ENCODE measurements at places on chromosomes 11 and 22.

- no peak overlapping the region for H3K4me3 ChIP-seq
- no peak for DNase-seq
- H3K27me3 ChIP-seq, result no peaks in the 10 kb centered on the region
- H3K36me3 ChIP-seq, result no peaks in the 10 kb centered on the region
- no peak overlapping the region for H3K27ac ChIP-seq
Observed at GRCh38 chr11:130043575-130043974, 26.1 kb upstream of the APLP2 start.

- no peaks in the 10 kb centered on the region for H3K27me3 ChIP-seq
- DNase-seq, result peak; percentile 45
- H3K4me1 ChIP-seq, result peaks cover 46% of the 10 kb centered on the region
- H3K36me3 ChIP-seq, result peaks cover 5% of the 10 kb centered on the region
- peak within 1 kb of the TSS; percentile 97 for H3K4me3 ChIP-seq
- H3K27ac ChIP-seq, result peak within 1 kb of the TSS; percentile 94
Observed at GRCh38 chr22:20131597-20131858, at the start of gene ZDHHC8. Gene ZDHHC8 (plus strand): TSS chr22:20131804. CDS start chr22:20131948, 144 bp downstream.

DNA sequence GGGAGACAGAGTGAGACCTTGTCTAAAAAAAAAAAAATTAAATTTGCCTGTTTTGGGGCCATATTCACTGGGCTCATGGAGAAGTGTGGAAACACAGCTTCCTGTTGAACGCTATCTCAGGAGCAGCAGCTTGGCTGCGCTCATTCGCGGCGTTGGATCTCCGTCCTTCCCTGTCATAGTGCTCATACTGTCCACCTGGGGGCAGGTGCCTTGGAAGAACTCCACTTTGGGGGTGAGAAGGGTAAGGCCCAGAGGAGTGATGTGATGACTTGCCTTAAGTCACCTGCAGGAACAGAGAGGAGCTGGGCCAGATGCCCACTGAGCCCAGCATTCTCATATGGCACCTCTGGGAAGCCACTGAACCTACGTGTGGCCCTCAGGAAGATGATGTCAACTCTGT, 82.8 kb downstream of the CABIN1 start:
- H3K36me3 ChIP-seq, result peaks cover 71% of the 10 kb centered on the region
- H3K27me3 ChIP-seq, result no peaks in the 10 kb centered on the region
- H3K4me3 ChIP-seq, result no peak overlapping the region

DNA sequence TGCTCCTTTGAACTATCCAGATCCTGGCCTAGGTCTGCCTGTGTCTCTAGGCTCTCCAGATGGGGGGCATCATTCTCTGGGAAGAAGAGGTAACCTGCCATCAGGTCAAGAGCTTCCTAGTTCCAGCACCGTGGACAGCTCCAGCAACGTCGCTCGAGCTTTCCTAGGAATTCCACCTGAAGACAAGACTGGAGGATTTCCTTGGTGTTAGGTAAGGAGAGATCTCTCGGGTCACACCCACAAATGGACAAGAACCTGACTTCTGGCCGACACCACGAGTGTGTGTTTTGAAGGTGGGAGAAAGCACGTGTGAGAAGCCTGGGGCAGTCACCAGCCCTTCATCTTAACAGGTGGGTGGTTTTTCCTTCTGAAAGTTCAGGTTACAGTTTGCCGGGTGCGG, 1.2 kb downstream of the PRG3 start:
- no peaks in the 10 kb centered on the region for H3K27me3 ChIP-seq
- DNase-seq, result peak; percentile 43
- no peak overlapping the region for H3K27ac ChIP-seq
- H3K4me3 ChIP-seq, result no peak overlapping the region

DNA sequence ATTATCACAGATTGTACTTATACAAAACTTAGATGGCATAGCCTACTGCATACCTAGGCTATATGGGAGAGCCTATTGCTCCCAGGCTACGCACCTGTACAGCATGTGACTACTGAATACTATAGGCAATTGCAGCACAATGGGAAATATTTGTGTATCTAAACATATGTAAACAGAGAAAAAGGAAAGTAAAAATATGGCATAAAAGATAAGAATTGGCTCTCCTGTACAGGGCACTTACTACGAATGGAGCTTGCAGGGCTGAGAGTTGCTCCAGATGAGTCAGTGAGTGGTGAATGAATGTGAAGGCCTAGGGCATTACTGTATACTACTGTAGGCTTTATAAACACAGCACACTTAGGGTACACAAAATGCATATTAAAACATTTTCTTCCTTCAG, 13.2 kb downstream of the APOL6 start:
- peaks cover 9% of the 10 kb centered on the region for H3K36me3 ChIP-seq
- H3K4me1 ChIP-seq, result peaks cover 19% of the 10 kb centered on the region
- DNase-seq, result no peak
- no peaks in the 10 kb centered on the region for H3K27me3 ChIP-seq
- H3K4me3 ChIP-seq, result no peak overlapping the region
- peak overlapping the region; percentile 91 for H3K27ac ChIP-seq

GRCh38 chr11:73296501-73297230, 11.4 kb upstream of the ARHGEF17 start:
- no peaks in the 10 kb centered on the region for H3K36me3 ChIP-seq
- no peak for DNase-seq
- H3K4me1 ChIP-seq, result no peaks in the 10 kb centered on the region
- H3K4me3 ChIP-seq, result no peak overlapping the region

- peak overlapping the region; percentile 88 for H3K27ac ChIP-seq
- no peaks in the 10 kb centered on the region for H3K27me3 ChIP-seq
- H3K4me1 ChIP-seq, result peaks cover 15% of the 10 kb centered on the region
- H3K4me3 ChIP-seq, result no peak overlapping the region
- DNase-seq, result peak; percentile 17
- no peaks in the 10 kb centered on the region for H3K36me3 ChIP-seq
Observed at GRCh38 chr11:73787051-73787642, 527 bp upstream of the MRPL48 start.

DNA sequence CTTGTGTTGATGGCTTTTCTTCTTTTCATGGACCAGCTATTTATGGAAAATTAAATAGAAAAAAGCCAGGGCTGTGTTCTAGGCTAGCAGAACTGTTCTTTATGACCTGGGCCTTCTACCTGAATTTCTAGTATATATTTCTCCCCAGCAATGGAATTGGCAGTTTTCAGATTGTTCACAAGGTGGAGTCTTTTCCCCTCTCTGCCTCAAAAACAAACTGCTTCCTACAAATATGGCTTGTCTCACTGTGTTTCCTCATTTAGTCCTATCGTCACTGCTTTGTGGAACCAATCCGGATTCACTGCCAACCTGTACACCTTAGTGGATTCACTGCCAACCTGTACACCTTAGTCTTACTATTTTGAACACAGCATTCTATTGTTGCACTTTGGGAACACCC, 5.0 kb upstream of the APOL5 start:
- no peaks in the 10 kb centered on the region for H3K27me3 ChIP-seq
- H3K4me1 ChIP-seq, result no peaks in the 10 kb centered on the region
- DNase-seq, result no peak
- H3K36me3 ChIP-seq, result no peaks in the 10 kb centered on the region
- H3K4me3 ChIP-seq, result no peak overlapping the region

DNA sequence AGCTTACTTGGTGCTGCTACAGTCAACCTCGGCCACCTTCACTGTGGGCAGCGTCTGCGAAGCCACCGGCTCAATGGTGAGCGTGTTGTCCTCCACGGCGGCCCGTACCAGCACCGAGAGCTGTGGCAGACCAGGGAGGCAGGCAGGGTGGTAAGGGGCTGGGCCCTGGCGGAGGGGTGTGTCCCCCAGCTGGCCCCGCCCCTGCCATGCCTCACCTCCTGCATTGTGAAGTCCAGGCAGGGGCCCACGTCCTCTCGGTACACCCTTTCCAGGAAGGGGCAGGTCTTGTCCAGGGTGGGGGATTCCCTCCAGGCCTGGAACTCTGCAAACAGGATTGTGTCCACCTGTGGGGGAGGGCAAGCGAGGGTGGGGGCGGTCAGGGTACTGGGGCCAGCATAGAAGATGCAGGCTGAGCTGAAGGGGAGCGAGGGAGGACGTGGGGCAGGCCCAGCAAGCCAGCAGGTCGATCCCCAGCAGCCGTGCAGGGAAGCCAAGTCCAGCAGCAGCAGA, 12.8 kb downstream of the RAB3IL1 start:
- DNase-seq, result peak; percentile 56
- no peak overlapping the region for H3K27ac ChIP-seq
- H3K4me1 ChIP-seq, result peaks cover 14% of the 10 kb centered on the region
- H3K36me3 ChIP-seq, result peaks cover 8% of the 10 kb centered on the region

GRCh38 chr11:28284196-28284595, 176.0 kb downstream of the METTL15 start:
- H3K4me3 ChIP-seq, result no peak overlapping the region
- DNase-seq, result no peak
- no peaks in the 10 kb centered on the region for H3K4me1 ChIP-seq
- H3K36me3 ChIP-seq, result no peaks in the 10 kb centered on the region
- no peaks in the 10 kb centered on the region for H3K27me3 ChIP-seq
- H3K27ac ChIP-seq, result no peak overlapping the region

- H3K27ac ChIP-seq, result no peak overlapping the region
- no peaks in the 10 kb centered on the region for H3K27me3 ChIP-seq
- H3K4me1 ChIP-seq, result no peaks in the 10 kb centered on the region
- H3K36me3 ChIP-seq, result no peaks in the 10 kb centered on the region
Observed at GRCh38 chr22:23754980-23755636, 883 bp upstream of the VPREB3 start.

DNA sequence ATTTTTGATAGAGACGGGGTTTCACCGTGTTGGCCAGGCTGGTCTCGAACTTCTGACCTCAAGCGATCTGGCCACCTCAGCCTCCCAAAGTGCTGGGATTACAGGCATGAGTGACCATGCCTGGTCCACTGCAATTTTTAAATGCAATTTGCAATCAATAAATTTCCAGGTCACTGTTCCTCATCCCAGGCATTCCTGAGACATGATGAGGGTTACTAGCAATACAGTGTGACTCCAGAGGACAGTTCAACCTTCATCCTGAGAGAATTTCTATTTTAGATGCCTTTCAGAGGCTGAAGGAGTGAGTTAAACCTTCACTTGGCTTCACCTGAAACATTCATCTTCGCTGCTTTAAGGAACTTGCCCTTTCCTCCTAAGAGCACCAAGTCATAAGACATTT, 9.7 kb upstream of the UBASH3B start:
- H3K4me3 ChIP-seq, result no peak overlapping the region
- no peaks in the 10 kb centered on the region for H3K4me1 ChIP-seq
- H3K27me3 ChIP-seq, result no peaks in the 10 kb centered on the region
- DNase-seq, result no peak

DNA sequence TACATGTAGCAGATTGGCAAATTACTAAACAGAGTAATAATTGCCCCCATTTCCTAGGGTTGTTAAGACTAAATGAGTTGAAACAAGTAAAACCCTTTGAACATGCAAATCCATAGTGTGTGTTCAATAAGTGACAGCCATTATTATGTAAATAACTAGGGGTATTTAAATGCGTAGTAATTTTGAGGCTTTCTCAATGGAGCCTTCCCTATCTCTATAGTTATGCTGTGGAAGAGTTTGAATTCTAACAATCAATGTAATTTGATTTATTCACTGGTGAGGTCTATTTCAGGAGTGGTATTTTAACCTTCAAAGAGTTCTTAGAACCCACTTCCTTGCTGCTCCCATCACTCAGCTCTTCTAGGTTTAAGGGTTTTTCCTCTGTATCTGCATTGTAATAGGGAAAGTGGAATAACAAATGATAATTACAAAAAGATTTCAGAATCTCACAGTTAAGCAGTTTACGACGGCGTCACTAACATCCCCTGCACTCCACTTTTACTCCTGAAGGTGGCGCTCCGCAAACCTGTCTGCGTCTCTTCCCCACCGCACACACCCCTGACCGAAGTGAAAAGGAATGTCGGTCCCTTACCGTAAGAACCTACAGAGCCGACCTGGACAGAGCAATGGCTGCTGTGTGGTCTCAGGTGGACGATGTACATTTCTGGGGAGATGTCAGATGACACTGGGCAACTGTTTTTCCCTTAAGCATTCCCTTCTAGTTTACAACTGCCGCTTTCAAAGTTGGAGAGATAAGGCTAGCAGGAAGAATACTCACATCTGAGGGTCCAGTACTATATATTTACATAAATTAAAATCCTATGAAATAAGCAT, 80.8 kb downstream of the ZC3H12C start:
- H3K4me1 ChIP-seq, result peaks cover 27% of the 10 kb centered on the region
- no peak overlapping the region for H3K4me3 ChIP-seq
- peak overlapping the region; percentile 84 for H3K27ac ChIP-seq
- no peaks in the 10 kb centered on the region for H3K27me3 ChIP-seq
- no peaks in the 10 kb centered on the region for H3K36me3 ChIP-seq
- peak; percentile 83 for DNase-seq

- H3K27me3 ChIP-seq, result no peaks in the 10 kb centered on the region
- peak; percentile 67 for DNase-seq
- H3K4me1 ChIP-seq, result peaks cover 21% of the 10 kb centered on the region
- peak overlapping the region; percentile 96 for H3K27ac ChIP-seq
- peaks cover 1% of the 10 kb centered on the region for H3K36me3 ChIP-seq
- peak overlapping the region; percentile 65 for H3K4me3 ChIP-seq
Observed at GRCh38 chr11:62611705-62612365, 740 bp downstream of the EML3 start.

GRCh38 chr11:18723991-18724390, 2.0 kb downstream of the IGSF22 start:
- no peak overlapping the region for H3K27ac ChIP-seq
- no peak overlapping the region for H3K4me3 ChIP-seq
- no peaks in the 10 kb centered on the region for H3K36me3 ChIP-seq
- no peak for DNase-seq
- H3K4me1 ChIP-seq, result peaks cover 13% of the 10 kb centered on the region

- DNase-seq, result no peak
- H3K4me3 ChIP-seq, result no peak overlapping the region
- no peaks in the 10 kb centered on the region for H3K27me3 ChIP-seq
- H3K4me1 ChIP-seq, result no peaks in the 10 kb centered on the region
Observed at GRCh38 chr11:34004236-34004635, 47.3 kb upstream of the CAPRIN1 start.

- H3K36me3 ChIP-seq, result no peaks in the 10 kb centered on the region
- H3K27me3 ChIP-seq, result no peaks in the 10 kb centered on the region
- no peak for DNase-seq
- H3K4me3 ChIP-seq, result no peak overlapping the region
Observed at GRCh38 chr11:92489826-92490399, 265.3 kb downstream of the FAT3 start.

- no peaks in the 10 kb centered on the region for H3K36me3 ChIP-seq
- no peaks in the 10 kb centered on the region for H3K27me3 ChIP-seq
- no peak for DNase-seq
- H3K27ac ChIP-seq, result no peak overlapping the region
- no peaks in the 10 kb centered on the region for H3K4me1 ChIP-seq
Observed at GRCh38 chr11:102017026-102017425, 30.2 kb upstream of the CFAP300 start.

- H3K27ac ChIP-seq, result no peak overlapping the region
- no peak for DNase-seq
- H3K27me3 ChIP-seq, result no peaks in the 10 kb centered on the region
- H3K4me1 ChIP-seq, result no peaks in the 10 kb centered on the region
Observed at GRCh38 chr11:27910186-27910931, 197.6 kb downstream of the KIF18A start.

- H3K4me1 ChIP-seq, result no peaks in the 10 kb centered on the region
- no peaks in the 10 kb centered on the region for H3K27me3 ChIP-seq
- H3K4me3 ChIP-seq, result no peak overlapping the region
- no peaks in the 10 kb centered on the region for H3K36me3 ChIP-seq
- DNase-seq, result no peak
Observed at GRCh38 chr11:82225930-82226329, 507.7 kb downstream of the FAM181B start.

GRCh38 chr11:10605941-10606381, 37.5 kb upstream of the LYVE1 start:
- H3K27ac ChIP-seq, result peak overlapping the region; percentile 55
- H3K4me3 ChIP-seq, result no peak overlapping the region
- no peaks in the 10 kb centered on the region for H3K36me3 ChIP-seq
- H3K27me3 ChIP-seq, result no peaks in the 10 kb centered on the region
- peak; percentile 29 for DNase-seq

GRCh38 chr11:74989260-74989638, 516 bp downstream of the NEU3 start:
- no peak for DNase-seq
- no peaks in the 10 kb centered on the region for H3K27me3 ChIP-seq
- peaks cover 9% of the 10 kb centered on the region for H3K4me1 ChIP-seq
- peak overlapping the region; percentile 91 for H3K4me3 ChIP-seq
- peak overlapping the region; percentile 61 for H3K27ac ChIP-seq

Measured in thyroid gland (tissue), 4 donors.